ENCODE measurements at places on chromosomes 1 and 21. TPM values are rescaled to one million over a fixed set of nuclear protein-coding genes. Genes with fewer than 3 reads are reported as not detected.

DNA sequence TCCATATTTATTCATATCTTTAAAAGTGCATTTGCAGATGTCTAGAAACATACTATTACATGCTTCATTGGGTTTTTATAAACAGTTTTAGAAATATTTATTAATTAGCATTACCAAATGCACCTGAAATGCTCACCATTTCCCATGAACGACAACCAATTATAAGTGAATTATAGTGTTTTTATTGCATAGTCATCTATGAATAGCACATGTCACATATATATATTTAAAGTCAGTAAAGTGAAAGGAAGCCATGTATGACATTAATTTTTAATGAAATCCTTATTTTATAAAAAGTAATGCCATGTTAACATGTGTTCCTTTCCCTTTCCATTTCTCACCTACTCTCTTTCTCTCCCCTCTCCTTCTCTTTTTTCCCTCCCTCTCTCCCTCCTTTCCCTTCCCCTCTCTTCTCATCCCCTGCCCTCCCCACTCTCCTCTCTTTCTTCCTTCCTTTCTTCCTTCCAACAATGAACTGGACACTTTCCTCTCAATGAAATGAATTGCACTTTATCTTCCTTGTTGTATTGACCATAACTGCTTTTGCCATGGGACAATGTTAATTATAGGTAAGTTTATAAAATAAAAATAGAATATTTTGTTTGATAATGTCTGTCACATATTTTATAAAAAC, 179.3 kb downstream of the NCAM2 start:
- no peak for DNase-seq

DNA sequence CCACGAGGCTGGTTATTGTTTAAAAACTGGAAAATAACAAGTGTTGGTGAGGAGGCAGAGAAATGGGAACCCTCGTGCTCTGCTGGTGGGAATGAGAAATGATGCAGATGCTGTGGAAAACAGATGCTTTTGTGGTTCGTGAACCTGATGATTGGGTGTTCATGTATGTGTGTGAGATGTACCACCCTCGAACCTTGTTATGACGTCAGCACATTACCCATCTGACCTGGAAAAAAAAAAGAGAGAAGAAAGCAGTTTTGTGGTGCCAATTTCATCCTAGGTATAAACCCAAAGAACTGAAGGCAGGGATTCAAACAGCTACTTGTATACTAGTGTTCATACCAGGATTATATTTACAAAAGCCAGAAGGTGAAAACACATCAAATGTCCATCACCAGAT, 6.4 kb upstream of the CFAP107 start:
- DNase-seq, result no peak

- no peak for DNase-seq
Measured at GRCh38 chr21:37139902-37140301, 66.8 kb downstream of the TTC3 start.

DNA sequence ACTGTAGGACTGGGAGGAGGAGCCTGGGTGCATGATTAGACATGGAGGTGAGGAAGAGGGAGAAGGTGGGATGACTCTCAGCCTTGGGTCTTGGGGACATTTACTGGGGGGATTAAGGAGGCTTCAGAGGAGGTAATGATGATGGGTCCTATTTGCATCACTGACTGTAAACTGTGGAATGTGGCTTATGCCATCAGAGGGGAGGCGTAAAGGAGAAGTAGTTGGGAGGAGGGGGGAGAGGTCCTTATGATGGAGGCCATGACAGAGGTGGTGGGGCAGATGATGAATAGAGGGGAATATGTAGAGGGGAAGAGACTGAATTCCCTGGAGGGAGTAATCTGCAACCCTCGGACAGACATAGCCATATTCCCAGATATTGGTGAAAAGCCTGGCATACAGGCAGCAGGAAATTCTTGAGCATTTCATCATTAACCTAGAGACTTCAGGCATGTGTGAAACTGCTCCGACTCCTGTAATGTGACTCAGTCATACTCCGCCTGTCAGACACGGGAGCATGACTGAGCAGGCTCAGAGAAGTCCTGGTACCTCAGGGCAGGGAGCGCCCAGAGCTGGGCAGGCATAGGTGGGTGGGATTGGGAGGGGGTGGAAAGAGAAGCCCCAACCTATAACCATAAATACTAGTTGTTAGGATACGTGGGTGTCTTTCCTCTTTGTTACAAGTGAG, 8.0 kb upstream of the LCE5A start:
- DNase-seq, result no peak

- DNase-seq, result no peak
Measured at GRCh38 chr1:177054542-177054941, 110.0 kb downstream of the ASTN1 start.

Gene PLD5
- total RNA-seq, result 1.4 TPM

Gene MAP7D1
- 146 TPM for total RNA-seq

Gene PCP4
- not detected for total RNA-seq

Gene CSF1
- 5.5 TPM for total RNA-seq

Gene GJA9
- not detected for total RNA-seq

All from H7 (cell line).